Stromal cell of bone marrow (primary cell): ENCODE measurements at places on chromosomes 2 and 18.

- no peak for DNase-seq
Measured at GRCh38 chr2:99488539-99489062, 1.2 kb downstream of the REV1 start.

DNA sequence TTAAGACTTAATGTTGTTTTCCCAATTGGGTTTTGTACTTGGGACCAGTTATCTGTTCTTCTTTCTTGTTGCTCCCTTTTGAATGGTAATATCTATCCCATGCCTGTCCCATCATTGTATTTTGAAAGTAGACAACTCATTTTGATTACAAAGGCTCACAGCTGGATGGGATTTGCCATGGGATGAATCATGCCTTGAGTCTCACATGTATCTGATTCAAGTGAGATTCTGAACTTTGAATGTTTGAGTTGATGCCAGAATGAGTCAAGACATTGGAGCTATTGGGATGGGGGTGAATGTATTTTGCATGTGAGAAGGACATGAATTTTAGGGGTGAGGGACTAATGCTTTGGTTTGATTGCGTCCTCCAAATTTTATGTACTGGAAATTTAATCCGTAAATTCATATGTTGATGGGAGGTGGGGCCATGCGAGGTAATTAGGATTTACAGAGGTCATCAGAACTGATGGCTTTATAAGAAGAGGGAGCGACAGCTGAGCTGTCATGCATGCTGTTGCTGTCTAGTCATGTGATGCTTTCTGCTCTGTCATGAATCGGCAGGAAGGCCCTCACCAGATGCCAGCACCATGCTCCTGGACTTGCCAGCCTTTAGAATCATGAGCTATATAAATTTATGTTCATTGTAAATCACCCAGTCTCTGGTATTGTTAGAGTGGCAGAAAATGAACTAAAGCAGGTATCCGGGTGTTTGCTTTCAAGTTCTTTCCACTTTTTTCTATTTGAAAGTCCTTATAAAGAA, 741.3 kb upstream of the RAB6C start:
- DNase-seq = peak; percentile 29

DNA sequence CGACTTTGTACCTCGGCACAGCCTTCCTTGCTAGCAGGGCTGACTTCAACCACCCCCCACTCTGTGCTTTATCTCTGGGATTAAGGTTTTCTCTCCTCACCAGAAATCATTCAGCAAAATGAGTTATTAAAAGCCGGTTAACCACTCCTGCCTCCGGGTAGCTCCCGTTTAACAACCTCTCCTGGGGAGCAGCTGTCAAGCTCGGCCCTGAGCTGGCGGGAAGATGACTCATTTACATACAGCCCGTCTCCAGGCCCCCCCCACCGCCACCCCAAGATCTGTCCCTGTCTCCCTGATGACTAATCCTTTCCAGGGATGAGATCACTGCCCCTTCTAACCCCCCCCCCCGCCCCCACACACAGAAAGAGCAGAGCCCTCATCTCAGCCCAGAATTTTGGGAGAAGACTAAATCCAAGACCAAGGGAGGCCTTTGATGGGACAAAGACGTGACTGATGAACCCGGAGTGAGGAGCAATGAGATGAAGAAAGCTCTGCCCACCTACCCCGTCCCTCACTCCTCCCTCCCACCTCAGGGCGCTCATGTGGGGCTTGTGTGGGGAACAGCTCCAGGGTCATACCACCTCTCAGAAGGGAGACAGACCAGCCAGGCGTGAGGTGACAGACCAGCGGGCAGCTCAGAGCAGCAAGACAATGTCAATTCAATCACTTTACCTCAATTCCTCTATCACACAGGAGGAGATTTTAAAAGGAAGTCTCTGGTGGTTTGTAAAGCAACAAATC, 131.4 kb downstream of the MSH2 start:
- peak; percentile 89 for DNase-seq

DNA sequence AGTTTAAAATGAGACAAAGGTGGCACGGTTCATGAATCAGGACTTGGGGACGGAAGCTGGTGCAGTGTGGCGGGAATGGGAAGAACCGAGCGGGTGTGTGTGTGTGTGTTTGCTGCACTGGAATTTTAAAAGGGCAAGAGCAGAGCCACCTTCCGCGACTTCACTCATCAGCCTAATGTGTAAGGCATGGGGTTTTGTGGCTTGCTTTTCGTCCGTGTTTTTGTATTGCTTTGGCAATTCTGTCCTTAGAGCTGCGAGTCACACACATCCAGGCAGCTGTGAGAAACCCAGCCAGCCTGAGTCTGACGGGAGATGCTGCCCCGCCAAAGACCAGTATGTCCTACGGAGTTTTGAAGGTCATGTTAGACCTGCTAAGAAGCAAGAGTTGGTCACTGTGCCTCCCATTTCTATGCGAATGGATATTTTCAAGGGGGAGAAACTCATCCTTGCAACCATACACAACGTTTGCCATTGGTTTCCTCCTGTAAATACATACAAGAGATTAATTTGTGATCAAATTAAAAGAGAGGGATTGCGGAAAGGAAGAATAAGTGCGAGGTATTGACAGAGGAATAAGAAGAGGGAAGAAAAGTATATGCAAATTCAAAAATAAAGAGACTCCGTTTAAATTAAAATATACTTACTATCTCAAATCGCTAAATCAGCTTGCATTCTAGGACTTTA, 665 bp upstream of the CACNB4 start:
- DNase-seq = no peak

DNA sequence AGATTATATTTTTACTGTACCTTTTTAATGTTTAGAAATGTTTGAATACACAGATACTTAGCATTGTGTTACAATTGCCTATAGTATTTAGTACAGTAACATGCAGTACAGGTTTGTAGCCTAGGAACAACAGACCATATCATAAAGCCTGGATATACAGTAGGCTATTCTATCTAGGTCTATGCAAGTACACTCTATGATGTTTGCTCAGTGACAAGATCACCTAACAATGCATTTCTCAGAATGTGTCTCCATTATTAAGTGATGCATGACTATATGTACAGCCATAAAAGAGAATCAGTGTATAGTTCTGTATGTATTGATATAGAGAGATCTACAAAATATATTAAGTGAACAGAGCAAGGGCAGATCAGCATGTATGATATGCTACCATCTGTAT, 616.4 kb downstream of the XIRP2 start:
- DNase-seq = no peak

GRCh38 chr2:102063941-102064678, 72.3 kb downstream of the IL1R2 start:
- peak; percentile 97 for DNase-seq

DNA sequence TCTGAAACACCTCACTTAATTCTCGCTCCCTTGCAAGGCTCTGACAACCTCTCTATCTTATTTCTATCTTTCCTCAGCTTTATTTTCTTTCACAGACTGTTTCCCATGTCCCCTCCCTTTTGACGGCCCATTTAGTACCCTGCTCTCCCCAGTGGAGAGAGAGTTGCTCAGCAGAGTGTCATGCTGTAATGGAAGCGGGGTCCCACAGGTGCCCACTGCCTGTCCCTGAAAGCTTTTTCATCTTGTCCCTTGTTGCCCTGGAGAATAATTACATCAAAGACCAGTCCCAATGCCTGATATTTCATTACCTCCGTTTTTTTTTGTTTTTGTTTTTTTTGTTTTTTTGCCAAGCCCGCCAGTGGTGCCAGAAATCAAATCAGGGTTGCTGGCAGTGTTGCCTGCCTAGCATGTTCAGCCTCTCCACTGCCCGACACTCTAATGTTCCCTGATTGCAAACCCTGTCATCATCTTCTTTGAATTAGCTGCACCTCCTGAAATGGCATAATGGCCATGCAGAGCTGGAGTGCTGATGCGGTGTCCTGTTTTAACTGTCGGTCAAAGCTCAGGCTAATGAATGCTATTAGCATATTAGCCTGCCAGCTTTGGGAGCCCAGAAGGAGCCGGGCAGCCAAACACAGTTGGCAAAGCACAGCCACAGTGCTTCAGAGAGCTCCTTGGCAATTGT, 71.2 kb upstream of the CAVIN2 start:
- no peak for DNase-seq

- DNase-seq = no peak
Measured at GRCh38 chr2:150319085-150319484, 168.4 kb downstream of the RND3 start.

- DNase-seq = no peak
Measured at GRCh38 chr2:234607691-234608090, 110.8 kb upstream of the ARL4C start.

GRCh38 chr2:217794133-217794986, 208.4 kb downstream of the TNS1 start:
- DNase-seq = no peak

- DNase-seq = no peak
Measured at GRCh38 chr2:43462866-43463641, 132.8 kb downstream of the THADA start.

DNA sequence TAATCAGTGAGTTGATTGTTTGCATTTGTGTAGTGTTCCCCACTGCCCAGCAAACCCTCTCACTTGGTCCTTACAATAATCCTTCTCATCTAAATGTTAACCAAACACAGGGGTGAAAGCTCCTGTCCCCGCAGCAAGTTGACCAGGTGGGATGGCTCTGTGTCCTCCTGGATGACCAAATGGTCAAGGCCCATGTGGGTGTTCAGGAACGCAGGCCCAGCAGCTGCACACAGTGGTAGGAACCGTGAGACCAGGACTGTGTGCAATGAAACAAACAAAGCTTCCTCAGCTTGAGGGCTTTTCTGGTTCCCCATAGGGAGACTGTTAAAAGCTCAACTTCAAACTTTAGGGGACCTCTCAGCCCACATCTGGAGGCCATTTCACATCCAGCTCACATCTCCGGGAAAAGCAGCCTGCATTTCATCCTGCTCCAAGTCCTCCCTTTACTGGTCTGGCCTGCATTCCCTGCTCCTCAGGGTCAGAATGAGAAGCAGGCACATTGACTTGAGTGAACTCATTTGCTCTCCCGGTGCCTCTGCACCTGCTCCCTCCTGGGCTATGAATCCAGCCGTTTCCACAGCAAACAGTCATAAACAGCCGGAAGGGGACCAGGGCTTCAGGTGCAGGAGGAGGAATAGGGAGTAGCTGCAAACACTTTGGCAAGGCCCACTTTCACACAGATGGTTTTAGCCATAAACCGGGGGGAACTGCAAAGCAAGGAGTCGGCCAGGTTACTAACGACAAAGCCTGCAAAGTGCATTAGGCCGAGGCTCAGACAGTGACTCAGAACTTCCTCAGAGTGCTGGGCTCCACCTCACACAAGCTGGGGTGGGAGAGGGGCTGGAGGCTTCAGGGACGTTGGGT, 144.7 kb downstream of the CAPN13 start:
- DNase-seq = no peak
